Sigmoid colon (tissue), 7 donors: ENCODE measurements at places on chromosomes 7 and 10. TPM values are rescaled to one million over a fixed set of nuclear protein-coding genes. Genes with fewer than 3 reads are reported as not detected.

DNA sequence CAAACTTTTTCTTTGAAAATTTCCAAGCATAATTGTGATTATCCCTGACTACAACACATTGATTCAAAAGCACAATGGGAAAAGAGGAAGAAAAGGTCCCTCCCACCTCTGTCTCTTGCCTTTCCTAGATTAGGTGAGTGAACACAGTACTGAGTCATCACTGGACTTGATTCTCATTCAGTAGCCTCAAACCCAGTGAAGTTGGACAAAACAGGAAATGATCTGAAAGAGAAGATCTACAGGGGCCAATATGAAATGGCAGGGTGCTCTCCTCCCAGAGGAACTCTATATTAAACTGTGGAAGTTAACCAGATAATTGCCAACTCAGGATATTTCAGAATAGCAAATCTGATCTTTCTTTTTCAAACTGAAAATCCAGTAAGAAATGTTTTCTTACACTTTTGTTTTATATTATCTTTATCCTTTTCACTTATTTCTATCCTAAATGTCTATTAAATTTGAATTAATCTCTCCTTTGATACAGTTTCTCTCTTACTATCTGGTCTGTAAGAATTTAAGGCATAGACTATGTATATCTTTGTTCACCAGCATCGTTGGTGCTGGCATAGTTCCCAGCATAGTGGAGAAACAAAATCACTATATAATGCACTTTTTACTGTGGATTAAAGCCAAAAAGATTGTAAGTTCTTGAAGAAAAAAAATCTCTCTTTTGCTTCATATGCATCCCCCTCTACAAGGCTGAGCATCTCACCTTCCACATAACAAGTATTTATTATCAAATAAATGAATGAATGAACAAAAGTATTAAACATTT is 41.4 kb upstream of the IKZF1 start:
- no peaks in the 10 kb centered on the region for H3K36me3 ChIP-seq
- H3K27me3 ChIP-seq, result no peaks in the 10 kb centered on the region
- H3K27ac ChIP-seq, result no peak overlapping the region
- no peaks in the 10 kb centered on the region for H3K4me1 ChIP-seq
- DNase-seq, result no peak

Gene HOXA4
- total RNA-seq, result 3.2 TPM

Gene GPR85
- total RNA-seq, result 6.1 TPM

Gene PTCD1
- total RNA-seq, result 6.4 TPM

- H3K36me3 ChIP-seq, result no peaks in the 10 kb centered on the region
- no peaks in the 10 kb centered on the region for H3K4me1 ChIP-seq
- no peak overlapping the region for H3K27ac ChIP-seq
- no peak for DNase-seq
- no peak overlapping the region for H3K4me3 ChIP-seq
Measured at GRCh38 chr10:121322776-121323175, 275.5 kb downstream of the FGFR2 start.

DNA sequence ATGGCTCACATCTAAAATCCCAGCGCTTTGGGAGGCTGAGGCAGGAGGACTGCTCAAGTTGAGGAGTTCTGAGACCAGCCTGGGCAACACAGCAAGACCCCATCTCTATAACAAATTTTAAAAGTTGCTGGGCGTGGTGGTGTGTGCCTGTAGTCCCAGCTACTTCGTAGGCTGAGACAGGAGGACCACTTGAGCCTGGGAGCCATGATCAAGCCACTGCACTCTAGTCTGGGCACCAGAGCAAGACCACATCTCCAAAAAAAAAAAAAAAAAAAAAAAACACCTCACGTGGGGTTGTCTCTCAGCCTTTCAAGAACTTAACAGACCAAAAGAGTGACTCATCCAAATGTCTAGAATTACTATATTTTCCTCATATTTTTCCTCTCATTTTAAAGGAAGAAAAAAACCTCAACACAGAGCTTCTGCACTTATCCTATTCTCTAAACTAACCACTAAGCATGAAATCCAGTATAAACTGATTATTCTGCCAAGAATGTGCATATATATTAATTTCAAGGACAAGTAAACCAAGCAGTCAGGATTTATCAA is 46.3 kb downstream of the CUL2 start:
- no peak overlapping the region for H3K4me3 ChIP-seq
- no peak overlapping the region for H3K27ac ChIP-seq
- H3K4me1 ChIP-seq, result no peaks in the 10 kb centered on the region
- no peak for DNase-seq
- no peaks in the 10 kb centered on the region for H3K27me3 ChIP-seq

Gene SFXN2
- total RNA-seq, result 2.1 TPM

- no peaks in the 10 kb centered on the region for H3K27me3 ChIP-seq
- DNase-seq, result no peak
- H3K27ac ChIP-seq, result no peak overlapping the region
Measured at GRCh38 chr7:30159698-30160143, 24.9 kb downstream of the MTURN start.

DNA sequence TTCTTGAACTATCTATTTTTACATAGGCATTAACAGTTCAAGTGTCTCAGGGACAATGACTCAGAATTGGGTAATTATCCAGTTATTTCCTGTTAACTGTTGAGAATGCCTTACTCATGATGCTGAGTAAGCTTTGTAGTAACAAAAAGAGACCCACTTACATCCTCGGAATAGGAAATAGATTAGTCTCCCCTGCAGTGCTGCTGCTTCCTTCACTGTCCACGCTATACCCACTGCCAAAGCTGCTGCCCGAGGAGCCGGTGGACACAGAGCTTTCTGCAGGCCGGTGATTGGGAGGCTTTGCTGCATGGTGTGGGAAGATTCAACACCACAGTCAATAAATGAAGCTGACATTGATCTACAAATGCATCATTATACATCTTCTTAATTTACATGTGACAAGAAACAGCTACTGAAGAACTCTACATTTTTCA is 357.1 kb downstream of the PCLO start:
- H3K4me3 ChIP-seq, result no peak overlapping the region
- no peak for DNase-seq
- no peaks in the 10 kb centered on the region for H3K36me3 ChIP-seq

Gene LIPK
- not detected for total RNA-seq
